Purkinje cell (primary cell): ENCODE measurements at places on chromosomes 7 and 10. TPM values are rescaled to one million over a fixed set of nuclear protein-coding genes. Genes with fewer than 3 reads are reported as not detected.

Gene MACC1
- 0.15 TPM in 1 of 2 replicates, not detected in the other for polyA plus RNA-seq

Gene GPNMB
- 8.7 and 26.5 TPM in 2 replicates for polyA plus RNA-seq

Gene GIMAP4
- polyA plus RNA-seq, result 0.19 TPM in 1 of 2 replicates, not detected in the other

Gene PDZD7
- polyA plus RNA-seq, result 0.77 and 5.0 TPM in 2 replicates

Gene NPFFR1
- 0.13 and 0.71 TPM in 2 replicates for polyA plus RNA-seq
